NCI-H187 (cell line): ENCODE measurements at places on chromosomes 4 and X.

DNA sequence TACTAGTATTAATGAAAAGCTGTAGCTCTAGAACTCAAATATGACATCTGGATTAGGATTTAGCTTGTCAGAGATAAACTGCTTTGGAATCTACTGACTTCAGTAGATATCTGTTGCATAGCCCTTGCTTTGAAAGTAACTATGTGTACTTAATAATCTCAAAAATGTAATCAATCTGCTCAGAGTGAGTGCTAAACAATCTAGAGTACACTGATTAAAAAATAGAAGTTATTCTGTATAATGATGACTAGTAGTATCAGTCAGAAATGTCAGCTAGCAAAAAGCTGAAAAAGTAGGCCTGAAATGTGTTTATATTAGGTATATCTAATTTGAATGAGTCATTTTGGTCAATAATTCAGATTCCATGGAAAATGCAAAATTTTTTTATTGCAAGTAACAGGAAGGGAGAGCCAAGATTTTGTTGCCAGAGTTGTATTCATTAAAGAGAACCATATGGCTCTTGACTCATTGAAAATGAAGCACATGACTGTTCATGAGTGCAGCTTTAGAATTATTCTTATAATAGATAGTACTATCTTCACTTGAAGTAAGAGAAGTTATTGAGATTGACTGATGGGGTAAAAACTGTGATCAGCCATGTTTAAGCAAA, 20.0 kb downstream of the CLCN3 start:
- DNase-seq: no peak

- no peak for DNase-seq
Observed at GRCh38 chr4:15536552-15537499, 67.1 kb downstream of the CC2D2A start.

GRCh38 chr4:17332478-17332877, 179.4 kb downstream of the QDPR start:
- DNase-seq: no peak

- no peak for DNase-seq
Observed at GRCh38 chr4:79652738-79653137, 244.7 kb upstream of the GK2 start.

GRCh38 chr4:26916195-26916594, 55.6 kb downstream of the STIM2 start:
- DNase-seq: no peak

DNA sequence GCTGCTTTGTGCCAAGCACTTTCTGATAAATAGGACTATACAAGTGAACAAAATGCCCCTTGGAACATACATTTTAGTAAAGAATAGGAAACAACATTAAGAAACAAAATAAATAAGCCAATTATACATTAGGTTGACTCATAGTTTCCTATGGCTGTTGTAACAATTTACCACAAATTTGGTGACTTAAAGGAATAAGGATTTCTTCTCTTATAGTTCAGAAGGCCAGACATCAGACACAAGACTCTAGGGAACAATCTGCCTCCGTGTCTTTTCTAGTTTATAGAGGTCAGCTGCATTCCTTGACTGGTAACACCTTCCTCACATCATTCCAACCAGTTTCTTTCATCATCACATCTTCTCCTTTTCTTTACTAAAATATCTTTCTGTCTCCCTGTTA, 235.9 kb upstream of the PCDH18 start:
- no peak for DNase-seq

DNA sequence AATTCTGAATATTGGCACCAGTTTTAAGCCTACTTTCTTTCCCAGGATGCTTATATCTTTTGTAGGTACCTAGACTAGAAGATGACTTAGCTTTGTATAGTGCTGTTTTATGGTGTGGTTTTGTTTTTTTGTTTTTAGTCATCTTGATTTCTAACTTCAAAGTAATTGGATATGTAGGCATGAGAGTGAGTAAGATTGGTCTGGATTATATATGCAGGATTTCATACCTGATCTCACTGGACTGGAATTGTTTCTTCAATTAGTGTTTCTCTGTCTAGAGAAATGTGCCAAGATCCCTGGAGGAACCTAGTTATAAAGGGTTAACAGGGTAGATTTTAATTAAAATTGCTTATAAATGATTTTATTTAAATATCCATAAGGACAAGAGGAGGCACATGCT, 23.1 kb downstream of the NAP1L5 start:
- no peak for DNase-seq

DNA sequence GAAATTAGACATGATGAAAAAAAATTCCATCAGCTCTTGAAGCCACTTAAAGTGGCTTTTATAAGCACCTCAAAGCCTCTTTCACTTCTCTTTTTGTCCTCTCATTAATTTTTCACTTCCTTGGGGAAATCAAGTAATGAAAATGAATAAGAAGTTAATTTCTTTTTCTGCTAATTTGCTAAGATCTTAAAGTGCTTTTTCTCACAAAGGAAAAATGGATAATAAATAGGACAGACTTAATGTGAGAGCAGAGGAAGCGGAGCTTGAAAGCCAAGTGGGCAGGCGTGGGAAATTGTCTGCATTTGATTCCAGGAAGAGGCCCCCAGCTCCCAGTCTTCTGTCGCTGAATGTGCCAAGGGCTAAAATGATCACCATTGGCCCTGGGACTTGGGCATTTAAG, 28.6 kb downstream of the CDS1 start:
- DNase-seq: no peak

DNA sequence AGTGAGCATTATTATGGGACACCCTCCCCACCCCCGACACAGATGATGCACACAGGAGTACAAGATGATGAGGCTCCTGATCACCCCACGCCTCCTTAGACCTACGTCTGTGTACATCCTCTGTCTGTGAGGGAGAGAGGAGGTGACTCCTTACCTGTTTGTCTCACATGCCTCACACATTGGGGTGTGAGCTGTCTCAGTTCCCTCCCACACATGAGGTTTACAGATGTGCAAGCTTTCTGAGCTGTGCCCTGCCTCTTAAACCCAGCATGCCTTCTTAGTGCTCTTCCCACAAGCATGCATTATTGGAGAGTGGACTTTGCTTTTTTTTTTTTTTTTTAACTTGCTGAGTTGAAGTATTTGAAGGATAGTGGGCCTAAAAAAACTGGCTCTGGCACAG, 76.7 kb downstream of the CLCN5 start:
- no peak for DNase-seq

DNA sequence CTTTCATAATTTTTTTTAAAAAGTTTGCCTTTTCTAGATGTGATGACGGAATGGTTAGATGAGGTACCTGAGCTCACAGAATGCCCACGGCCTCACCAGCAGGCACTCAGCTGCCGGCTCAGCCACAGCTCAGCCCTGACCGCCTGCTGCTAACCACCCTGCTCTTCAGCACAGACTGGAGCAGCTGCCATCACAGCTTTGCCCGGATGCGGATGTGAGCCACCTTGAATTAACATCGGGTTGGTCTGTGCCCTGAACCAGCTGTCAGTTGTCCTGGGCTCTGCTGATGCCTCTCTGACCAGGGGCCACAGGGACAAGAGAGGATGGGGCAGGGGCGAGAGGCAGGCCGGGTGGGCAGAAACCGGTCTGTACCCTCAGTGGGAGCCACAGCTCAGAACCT, 93.3 kb downstream of the HMX1 start:
- no peak for DNase-seq

- DNase-seq: no peak
Observed at GRCh38 chr4:161342881-161343568, 820.8 kb downstream of the FSTL5 start.

DNA sequence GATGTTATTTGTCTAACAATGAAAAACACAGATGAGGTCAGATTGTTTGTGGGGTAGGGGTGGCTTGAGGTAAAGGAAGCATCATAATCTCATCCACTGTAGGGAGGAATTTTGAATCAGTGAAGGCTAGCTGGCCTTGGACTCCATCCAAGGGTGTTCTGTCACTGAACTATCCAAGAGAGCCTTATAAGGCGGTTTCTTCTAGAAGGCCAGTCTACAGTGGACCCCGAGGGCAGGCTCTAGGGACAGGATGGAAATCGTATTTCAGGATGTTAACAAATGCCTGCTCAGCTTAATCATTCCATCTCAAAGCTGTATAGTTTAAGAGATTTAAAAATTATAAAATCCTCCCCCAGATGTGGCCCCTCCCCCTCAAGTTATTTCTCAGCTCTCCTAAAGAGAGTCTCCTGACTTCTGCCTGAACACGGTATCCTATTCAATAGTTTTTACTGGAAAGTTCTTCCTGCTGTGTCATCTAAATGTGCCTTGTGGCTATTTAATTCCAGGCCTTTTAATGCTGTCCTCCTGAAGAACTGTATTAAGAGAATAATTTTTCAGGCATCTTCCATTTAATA, 8.0 kb downstream of the IGFBP7 start:
- DNase-seq: no peak

- no peak for DNase-seq
Observed at GRCh38 chrX:54530357-54530900, 410 bp downstream of the GNL3L start.

GRCh38 chrX:149848855-149849254, 32.1 kb upstream of the MAGEA8 start:
- no peak for DNase-seq

DNA sequence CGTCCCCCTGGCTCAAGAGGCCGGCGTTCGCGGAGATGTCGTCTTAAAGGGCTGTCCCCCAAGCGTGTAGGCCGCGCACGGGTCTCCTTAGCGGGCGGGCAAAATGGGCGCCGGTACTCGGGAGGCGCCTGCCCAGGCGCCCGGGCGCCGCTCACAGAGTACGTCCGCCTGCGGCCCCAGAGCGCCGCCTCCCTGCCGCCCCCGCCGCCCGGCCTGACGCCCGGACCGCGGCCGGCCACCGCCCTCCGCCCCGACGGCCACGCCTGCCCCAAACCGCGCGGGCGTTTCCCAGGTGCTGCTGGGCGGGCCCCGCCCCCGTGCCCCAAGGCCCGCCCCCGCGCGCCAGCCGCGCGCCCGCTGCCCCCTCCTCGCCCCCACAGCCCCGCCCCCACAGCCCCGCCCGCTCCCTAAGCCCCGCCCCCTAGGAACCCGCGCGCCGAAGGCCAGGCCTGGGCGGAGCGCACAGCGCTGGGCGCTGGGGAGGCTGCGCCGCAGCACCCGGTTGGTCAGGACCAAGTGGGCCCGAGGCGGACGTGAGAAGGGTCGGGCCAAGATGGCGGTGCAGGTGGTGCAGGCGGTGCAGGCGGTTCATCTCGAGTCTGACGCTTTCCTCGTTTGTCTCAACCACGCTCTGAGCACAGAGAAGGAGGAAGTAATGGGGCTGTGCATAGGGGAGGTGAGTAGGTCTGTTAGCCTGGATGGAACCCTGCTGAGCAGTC, at the start of the genes BRCC3, CMC4 and MTCP1:
TSS of gene BRCC3 (plus strand) at position 534 of the 719 bp plus-strand sequence. CDS start at position 554, 20 bp downstream.
TSS of gene CMC4 (minus strand) at position 162 of the 719 bp plus-strand sequence. CDS start 7,113 bp downstream, outside the sequence.
TSS of gene MTCP1 (minus strand) at position 162 of the 719 bp plus-strand sequence. CDS start 5,126 bp downstream, outside the sequence.
- DNase-seq: peak; percentile 96

GRCh38 chr4:177464026-177464425, 21.8 kb upstream of the AGA start:
- no peak for DNase-seq

- DNase-seq: no peak
Observed at GRCh38 chr4:52714597-52715254, 36.5 kb downstream of the ERVMER34-1 start.

GRCh38 chrX:9557521-9557920, 92.7 kb downstream of the TBL1X start:
- no peak for DNase-seq

DNA sequence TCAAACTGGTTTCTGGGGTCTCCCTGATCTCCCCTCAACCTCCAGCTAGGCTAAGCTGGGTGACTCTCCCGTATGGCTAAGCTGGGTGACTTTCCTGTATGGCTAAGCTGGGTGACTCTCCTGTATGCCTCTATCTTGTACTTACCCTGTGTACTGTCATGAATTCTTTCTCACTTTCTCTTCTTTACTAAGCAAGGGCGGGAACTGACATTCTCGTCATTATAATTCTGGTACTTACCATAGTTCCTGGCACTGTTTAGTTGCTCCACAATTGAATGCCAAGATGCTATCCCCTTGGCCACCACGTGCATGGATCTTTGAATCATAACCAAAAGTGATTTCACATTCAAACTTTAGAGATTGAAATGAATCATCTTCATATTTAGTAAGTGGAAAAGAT, 8.8 kb downstream of the INTU start:
- no peak for DNase-seq

GRCh38 chrX:37755025-37755424, 24.8 kb upstream of the CYBB start:
- DNase-seq: no peak

GRCh38 chr4:114088481-114088880, 109.0 kb upstream of the ARSJ start:
- no peak for DNase-seq

- DNase-seq: no peak
Observed at GRCh38 chrX:33434256-33435092, 223.1 kb upstream of the DMD start.

- no peak for DNase-seq
Observed at GRCh38 chr4:67933755-67934154, 29.5 kb downstream of the TMPRSS11A start.

DNA sequence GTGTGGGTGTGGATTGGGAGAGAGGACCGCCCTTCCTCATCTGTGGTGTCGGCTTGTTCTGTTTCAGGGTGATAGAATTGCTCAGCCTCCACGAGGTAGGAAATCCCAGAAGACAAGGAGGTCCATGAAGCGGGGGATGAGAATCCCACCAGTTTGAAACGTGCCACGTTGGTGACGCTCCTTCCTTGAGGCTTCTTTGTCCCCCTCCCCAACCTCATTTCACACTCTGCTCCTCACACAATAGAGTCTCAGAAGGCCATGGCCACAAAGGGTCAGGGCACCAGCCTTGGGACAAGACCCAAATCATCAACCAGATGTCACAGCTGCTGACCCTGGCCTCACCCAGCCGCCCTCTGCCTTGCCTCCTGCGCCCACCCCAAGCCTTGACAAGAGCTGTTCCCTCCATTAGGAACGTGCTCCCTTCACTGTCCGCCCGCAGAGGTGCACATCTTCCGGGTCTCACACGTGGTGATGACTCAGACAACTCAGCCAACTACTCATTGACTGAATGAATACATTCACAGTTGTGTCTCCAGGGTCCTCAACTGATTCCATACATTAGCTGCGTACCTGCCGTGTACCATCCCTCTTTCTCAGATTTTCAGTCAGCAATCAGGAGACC, 18.3 kb downstream of the BLOC1S4 start:
- no peak for DNase-seq

DNA sequence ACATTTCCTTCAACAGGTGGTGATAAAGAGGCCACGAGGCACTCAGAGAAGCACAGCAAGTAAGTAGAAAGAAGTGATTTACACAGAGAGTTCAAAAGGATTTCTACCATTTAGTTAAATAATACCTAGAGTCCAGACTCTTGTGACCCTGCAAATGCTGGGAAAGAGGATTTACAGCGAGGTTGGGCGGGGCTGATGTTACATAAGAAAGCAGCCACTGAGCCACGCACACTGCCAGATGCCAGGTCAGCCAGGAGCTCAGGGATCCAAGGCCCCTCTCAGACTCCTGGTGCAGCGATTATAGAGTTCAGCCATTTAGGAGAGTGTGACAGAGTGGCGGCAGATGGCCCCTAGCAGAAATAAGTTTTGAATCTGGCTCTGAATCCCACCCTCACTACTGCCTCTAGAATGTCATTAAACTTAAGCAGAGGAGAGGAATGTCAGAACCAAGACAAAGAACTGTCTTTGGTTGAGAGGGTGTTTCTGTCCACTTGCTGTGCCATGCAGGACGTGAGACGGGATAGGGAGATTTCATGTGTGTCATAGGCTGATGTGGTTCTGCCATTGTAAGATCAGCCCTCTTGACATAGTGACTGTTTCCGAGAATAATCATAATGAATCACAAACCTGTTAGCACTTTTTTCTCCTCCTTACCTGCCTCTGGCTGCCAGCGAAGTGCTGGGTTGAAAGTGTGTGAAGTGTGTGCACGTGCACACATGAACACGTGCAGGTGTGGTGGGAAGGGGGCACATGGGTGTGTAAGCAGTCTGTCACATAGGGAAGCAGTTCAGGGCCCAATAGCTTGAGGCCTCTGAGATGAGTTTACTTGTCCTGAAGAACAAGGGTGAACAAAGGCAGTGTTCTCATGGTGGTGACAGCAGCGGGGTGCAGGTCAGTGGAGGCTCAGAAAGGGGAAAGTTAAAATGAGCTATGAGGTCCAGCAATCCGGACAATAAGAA, 50.1 kb downstream of the MFAP3L start:
- DNase-seq: no peak
